ENCODE measurements at places on chromosomes 16 and 17. TPM values are rescaled to one million over a fixed set of nuclear protein-coding genes. Genes with fewer than 3 reads are reported as not detected.

GRCh38 chr16:84652566-84652965 is 4.3 kb downstream of the KLHL36 start:
- no peak overlapping the region for H3K27ac ChIP-seq
- peaks cover 14% of the 10 kb centered on the region for H3K4me1 ChIP-seq
- no peaks in the 10 kb centered on the region for H3K36me3 ChIP-seq
- H3K27me3 ChIP-seq: peaks cover 3% of the 10 kb centered on the region

DNA sequence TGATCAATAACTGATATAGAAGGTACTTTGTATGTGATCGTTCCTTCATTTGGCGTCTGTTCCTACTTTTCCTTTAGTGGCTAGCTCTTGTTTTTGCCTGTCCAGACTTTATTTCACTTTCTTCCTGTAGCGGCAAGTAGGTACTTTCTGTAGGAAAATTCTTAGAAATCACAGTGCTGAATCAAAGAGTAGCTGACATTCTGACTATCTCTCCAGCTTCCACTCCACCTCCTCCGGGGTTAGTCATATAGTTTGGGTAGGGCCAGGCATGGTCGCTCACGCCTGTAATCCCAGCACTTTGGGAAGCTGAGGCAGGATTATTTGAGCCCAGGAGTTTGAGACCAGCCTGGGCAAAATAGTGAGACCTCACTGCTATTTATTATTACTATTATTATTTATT is 29.9 kb upstream of the PAFAH1B1 start:
- peaks cover 3% of the 10 kb centered on the region for H3K36me3 ChIP-seq
- no peaks in the 10 kb centered on the region for H3K27me3 ChIP-seq
- DNase-seq: no peak
- H3K4me3 ChIP-seq: no peak overlapping the region
- no peak overlapping the region for H3K27ac ChIP-seq
- peaks cover 7% of the 10 kb centered on the region for H3K4me1 ChIP-seq

- no peak overlapping the region for H3K27ac ChIP-seq
- no peak for DNase-seq
- H3K27me3 ChIP-seq: peaks cover 11% of the 10 kb centered on the region
- H3K36me3 ChIP-seq: no peaks in the 10 kb centered on the region
- no peak overlapping the region for H3K4me3 ChIP-seq
These were observed 9.9 kb upstream of the CACNG4 start for GRCh38 chr17:66954632-66955031.

DNA sequence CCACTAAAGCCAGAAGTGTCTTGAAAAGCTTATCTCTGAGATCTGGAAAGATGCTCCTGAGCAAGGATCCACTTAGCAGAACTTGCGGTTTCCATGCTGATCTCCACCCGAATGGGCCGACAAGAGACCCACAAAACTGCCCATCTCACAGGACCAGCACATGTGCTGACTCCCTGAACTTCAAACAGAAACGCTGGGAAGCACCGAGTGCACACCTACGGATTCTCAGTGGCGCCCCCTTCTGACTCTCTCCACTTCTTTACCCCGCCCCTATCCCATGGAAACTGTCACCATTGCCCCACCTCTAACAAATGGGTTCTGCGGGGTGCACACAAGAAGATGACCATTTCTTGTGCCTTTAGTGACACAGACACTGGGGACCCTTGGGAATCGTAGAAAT is 21.4 kb downstream of the CDRT4 start:
- DNase-seq: no peak
- no peak overlapping the region for H3K4me3 ChIP-seq
- H3K27me3 ChIP-seq: no peaks in the 10 kb centered on the region
- peaks cover 3% of the 10 kb centered on the region for H3K36me3 ChIP-seq

GRCh38 chr16:77009453-77009852 is 181.5 kb upstream of the MON1B start:
- H3K27ac ChIP-seq: no peak overlapping the region
- H3K4me3 ChIP-seq: no peak overlapping the region
- peaks cover 3% of the 10 kb centered on the region for H3K36me3 ChIP-seq
- DNase-seq: no peak
- peaks cover 4% of the 10 kb centered on the region for H3K27me3 ChIP-seq
- H3K4me1 ChIP-seq: no peaks in the 10 kb centered on the region

DNA sequence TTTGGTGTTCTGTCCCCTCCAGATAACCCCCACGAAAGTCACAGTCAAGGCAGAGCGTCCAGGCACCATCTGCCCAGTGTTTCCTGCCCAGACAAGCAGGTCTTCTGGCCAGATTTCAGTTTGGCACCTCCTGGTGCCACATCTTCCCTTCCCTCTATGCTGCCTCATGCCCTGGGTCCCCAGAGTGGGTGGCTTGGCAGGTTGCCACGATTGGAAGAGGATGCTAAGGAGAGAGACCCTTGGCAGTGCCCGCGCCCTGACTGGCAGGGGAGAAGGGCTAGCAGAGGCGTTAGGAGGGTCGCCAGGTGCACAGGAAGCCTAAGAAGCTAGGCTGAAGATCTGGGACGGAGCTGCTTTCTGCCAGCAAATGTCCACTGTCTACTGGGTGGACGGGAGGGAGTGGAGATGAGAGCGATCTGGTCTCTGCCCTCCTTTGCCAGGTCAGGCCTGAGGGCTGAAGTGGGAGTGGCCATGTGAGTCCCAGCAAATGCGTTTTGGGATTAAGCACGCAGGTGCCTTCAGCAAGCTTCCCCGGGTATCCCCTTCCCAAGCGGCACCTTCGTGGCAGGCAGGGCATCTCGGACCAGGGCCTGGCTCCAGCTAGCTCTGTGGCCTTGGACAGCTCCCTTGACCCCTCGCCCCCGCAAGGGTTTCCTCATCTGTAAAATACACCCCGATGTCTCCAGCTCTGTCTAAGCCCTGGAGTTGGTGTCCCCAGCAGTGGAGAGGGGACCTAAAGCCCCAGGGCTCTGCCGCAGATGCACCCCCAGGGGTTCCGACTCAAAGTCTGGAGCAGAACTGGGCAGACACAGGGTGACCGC is 13.4 kb upstream of the CD300A start:
- no peak for DNase-seq
- no peaks in the 10 kb centered on the region for H3K36me3 ChIP-seq
- peaks cover 18% of the 10 kb centered on the region for H3K27me3 ChIP-seq
- H3K4me1 ChIP-seq: peaks cover 48% of the 10 kb centered on the region
- peak overlapping the region; percentile 82 for H3K4me3 ChIP-seq

DNA sequence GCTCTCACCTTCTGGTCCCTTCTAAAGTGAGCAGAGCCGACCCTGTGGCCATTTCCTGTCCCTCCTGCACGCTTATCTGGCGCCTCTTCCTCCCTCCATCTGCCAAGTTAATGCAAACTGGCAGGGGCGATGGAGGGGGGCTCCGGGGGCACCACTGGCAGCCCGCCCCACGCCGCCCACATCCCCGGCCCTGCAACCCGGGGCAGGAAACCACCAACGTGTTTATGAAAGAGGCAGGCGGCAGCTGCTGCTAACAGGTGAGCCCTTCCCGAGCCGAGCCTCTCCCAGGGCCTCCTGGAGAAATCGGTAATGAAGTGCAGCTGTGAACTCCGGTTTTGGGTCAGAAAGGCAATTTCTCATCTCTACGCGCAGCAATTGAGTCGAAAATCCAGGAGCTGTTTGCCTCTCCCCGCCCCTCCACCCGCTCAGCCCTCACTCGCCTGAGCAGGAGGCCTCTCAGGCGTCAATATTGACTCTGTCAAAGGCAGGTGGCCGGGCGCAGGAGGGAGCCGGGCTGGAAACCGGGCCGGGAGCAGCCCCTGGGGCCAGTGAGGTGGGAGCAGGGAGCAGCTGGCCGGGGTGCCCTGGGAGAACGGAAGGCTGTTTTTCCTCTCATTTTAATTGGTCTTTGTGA is 164.4 kb upstream of the GSE1 start:
- peaks cover 9% of the 10 kb centered on the region for H3K27me3 ChIP-seq
- H3K4me3 ChIP-seq: no peak overlapping the region
- H3K4me1 ChIP-seq: peaks cover 7% of the 10 kb centered on the region
- H3K27ac ChIP-seq: no peak overlapping the region

- no peak for DNase-seq
- H3K4me3 ChIP-seq: no peak overlapping the region
- peaks cover 7% of the 10 kb centered on the region for H3K4me1 ChIP-seq
- no peaks in the 10 kb centered on the region for H3K27me3 ChIP-seq
- no peak overlapping the region for H3K27ac ChIP-seq
These were observed 57.4 kb upstream of the COX10 start for GRCh38 chr17:14011740-14012405.

- no peak overlapping the region for H3K4me3 ChIP-seq
- no peak for DNase-seq
- H3K27ac ChIP-seq: no peak overlapping the region
- peaks cover 24% of the 10 kb centered on the region for H3K4me1 ChIP-seq
- no peaks in the 10 kb centered on the region for H3K27me3 ChIP-seq
- peaks cover 3% of the 10 kb centered on the region for H3K36me3 ChIP-seq
These were observed 388.3 kb downstream of the MAF start for GRCh38 chr16:79212114-79212791.

- H3K4me1 ChIP-seq: no peaks in the 10 kb centered on the region
- H3K4me3 ChIP-seq: no peak overlapping the region
- peaks cover 68% of the 10 kb centered on the region for H3K27me3 ChIP-seq
- DNase-seq: no peak
- no peaks in the 10 kb centered on the region for H3K36me3 ChIP-seq
These were observed 117.5 kb downstream of the ASIC2 start for GRCh38 chr17:33175562-33175961.

DNA sequence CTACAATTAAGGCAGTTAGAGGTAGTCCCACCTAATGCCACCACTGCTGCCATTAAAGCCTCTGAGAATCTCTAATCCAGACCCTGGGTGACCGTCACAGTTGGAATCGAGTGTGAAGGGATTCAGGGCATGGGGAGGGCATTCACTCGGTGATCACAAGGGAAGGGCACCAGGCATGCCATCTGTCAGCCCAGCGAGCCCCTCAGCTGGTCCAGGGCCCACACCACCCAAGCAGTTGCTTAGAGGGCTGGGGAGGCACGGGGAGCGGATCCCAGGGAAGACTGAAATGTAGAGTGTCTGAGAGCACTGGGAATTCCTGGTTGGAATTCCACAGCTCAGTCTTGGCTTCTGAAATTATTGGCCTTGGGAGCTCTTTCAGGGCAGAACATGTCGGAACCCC is 294.6 kb downstream of the CPPED1 start:
- no peaks in the 10 kb centered on the region for H3K36me3 ChIP-seq
- DNase-seq: no peak
- no peaks in the 10 kb centered on the region for H3K27me3 ChIP-seq
- H3K4me3 ChIP-seq: no peak overlapping the region
- H3K4me1 ChIP-seq: no peaks in the 10 kb centered on the region

GRCh38 chr16:83817022-83817421 is 9.2 kb downstream of the HSBP1 start:
- H3K27me3 ChIP-seq: no peaks in the 10 kb centered on the region
- no peak overlapping the region for H3K27ac ChIP-seq
- peaks cover 24% of the 10 kb centered on the region for H3K4me1 ChIP-seq
- H3K4me3 ChIP-seq: no peak overlapping the region

The KRT23 gene
- total RNA-seq: not detected

The DHX58 gene
- total RNA-seq: not detected

The PRAC1 gene
- not detected for total RNA-seq

The ALOX15B gene
- total RNA-seq: not detected

The PRSS33 gene
- total RNA-seq: 0.39 TPM

The KRT16 gene
- total RNA-seq: not detected

The CDH8 gene
- total RNA-seq: 7.1 TPM

The CSH2 gene
- not detected for total RNA-seq

The USP43 gene
- total RNA-seq: 2.0 TPM

Measured in neural crest cell (in vitro differentiated cells).